ENCODE measurements at places on chromosomes 1 and 21.
A peak's percentile ranks its signal among the peaks of the same experiment; 100 is the strongest.

DNA sequence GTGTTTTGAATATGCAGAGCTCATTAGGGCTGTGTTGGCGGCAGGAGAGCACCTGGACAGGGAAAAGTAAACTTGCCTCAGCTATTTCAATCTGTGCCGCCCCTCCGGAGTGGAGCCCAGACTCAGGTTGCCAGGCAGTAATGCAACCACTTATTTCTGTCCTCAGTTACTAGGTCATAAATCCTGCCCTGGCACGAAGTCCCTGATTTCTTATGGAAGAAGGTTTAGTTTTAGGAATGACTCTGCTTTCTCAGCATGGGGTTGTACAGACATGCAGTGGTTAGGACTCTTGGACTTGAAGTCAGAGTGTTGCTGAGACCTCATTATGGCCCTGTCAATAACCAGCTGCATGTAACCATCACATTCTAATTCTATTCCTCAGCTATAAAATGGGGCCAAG is 98.3 kb upstream of the FGGY start:
- DNase-seq = no peak

- DNase-seq = no peak
Observed at GRCh38 chr1:182955596-182956588, 2.9 kb upstream of the SHCBP1L start.

DNA sequence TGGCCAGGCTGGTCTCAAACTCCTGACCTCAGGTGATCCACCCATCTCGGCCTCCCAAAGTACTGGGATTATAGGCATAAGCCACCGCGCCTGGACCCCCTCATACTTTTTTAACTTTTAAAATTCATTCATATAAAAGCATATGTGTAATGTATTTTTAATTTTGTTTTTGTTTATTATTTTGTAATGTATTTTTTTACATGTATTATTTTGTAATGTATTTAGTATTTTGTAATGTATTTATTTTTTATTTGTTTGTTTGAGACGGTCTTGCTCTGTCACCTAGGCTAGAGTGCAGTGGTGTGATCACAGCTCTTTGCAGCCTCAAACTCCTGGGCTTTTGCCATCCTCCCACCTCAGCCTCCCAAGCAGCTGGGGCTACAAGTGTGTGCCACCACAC is 12.0 kb upstream of the BRWD1 start:
- no peak for DNase-seq

- DNase-seq = no peak
Observed at GRCh38 chr1:64906447-64906846, 59.9 kb downstream of the JAK1 start.

DNA sequence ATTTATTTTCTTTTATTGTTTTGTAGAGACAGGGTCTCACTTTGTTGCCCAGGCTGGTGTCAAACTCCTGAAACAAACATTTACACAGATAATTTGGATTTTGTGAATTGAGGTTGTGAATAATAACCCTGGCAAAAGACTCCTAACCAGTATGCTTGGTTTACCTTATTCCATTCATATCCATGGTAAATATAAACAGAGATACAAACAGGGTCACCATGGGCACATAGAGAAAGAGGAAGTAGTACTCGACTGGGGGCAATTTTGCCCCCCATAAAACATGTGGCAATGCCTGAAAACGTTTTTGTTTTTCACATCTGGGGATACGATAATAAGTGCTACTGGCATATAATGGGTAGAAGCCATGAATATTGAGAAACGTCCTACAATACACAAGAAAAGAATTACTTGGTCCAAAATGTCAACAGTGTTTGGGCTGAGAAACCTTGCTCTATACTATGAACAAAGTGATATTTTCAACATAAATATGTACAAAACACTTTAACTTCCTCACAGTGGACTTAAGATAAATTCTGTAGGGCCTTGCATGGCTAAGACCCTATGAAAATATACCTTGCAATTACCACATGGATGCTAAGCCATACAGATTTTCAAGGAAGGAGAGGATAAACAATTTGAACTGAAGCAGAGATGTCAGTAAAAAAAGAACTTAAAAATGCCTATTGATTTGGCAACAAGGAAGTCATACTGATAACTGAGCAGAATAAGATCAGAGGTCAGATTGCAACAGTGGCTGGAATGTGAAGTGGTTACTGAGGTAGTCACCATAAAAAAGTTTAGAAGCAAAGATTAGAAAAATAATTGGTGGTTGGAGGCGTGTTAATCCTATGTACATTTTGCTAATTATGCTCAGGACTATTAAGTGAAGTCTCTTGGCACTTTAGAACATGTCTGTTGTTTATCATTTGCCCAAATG is 27.4 kb upstream of the ASPM start:
- no peak for DNase-seq

DNA sequence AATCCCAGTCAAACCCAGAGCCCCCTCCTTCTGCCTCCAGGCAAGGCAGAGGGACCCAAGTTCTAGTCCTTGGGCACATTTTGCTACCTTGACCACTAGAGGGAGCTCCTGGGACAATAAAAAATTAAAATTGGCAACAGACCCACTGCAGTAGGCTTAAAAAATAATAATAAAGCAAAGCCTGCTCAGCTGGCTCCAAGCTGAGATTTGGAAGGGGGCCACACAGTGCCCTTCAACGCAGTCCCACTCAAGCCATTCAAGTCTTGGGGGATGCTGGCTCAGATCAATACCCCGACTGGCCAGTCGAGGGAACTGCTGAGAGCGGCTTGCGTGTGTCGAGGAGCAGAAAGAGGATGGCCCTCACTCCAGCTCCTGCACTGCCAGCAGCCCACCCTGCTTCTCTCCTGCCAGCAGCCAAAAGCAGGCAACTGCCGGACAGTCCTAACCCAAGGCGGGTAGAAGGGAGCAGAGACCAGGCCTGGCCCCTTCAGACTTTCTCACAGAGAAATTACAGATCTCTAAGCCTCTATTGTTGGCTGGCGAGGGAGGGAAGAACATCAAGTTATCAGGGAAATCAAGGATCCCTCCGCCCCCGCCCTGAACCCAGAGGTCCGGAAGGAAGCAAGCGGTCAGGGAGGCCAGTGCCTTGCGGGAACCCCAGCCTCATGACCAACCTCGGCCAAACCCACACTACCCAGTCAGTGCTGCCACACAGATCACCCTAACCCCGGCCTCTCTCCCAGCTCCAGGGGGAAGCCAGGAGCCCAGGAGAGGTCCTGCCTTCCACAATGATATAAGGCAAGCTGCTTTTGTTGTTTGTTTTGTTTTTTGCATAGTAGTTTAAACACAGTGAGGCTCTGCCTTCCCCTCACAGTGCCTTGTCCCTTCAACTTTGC is 4.9 kb upstream of the ALDH4A1 start:
- peak; percentile 47 for DNase-seq

GRCh38 chr1:155170806-155171205 is 2.3 kb downstream of the KRTCAP2 start:
- DNase-seq = no peak

DNA sequence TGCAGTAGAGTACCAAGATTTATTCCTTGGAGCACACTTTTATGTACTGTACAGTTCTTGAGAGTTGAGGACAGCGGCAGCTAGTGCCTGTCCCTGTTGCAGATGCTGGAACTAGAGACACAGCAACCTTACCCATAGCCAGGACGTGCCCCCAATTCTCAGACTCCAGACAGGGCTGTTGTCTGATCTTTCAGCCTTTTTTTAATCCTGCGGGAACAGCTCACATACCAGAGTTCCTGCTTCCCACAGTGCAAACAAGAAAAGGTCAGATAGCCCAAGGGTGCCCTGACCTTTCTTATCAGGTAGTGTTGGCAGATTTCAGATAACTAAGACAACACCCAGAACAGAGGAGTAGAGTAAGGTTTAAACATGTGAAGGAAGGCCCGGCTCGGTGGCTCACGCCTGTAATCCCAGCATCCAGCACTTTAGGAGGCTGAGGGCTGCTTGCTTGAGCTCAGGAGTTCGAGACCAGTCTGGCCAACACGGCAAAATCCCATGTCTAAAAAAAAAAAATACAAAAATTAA is 78.5 kb downstream of the DOP1B start:
- DNase-seq = no peak

DNA sequence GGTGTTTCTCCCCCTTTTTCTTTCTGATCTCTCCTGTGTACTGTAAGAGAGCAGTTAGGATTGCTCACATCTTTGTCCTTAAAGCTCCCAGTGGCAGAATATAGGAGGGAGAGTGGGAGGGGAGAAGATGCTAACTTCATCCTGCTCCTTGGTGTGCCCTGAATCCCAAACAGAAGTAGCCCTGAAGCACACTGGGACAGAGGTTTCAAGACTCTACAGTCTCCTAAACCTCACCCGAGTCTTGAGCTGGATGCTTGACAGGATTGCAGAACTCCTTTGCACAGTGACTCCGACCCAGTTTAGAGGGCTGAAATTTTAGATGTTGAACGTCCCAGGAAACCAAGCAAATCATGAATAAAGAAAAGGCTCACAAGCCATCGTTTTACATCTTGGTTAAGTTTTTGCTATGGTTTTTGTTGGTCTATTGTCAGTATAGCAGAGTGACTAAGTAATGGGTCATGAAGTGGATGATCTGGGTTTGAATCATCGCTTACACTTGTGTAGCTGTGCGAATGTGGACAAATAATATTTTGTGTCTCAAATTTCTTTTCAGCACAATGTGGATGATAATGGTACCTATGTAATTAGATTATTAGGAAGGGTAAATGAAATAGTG is 37.5 kb downstream of the XCL2 start:
- DNase-seq = no peak

GRCh38 chr1:44405798-44406736 is 1.0 kb downstream of the RNF220 start:
- no peak for DNase-seq

GRCh38 chr1:52659356-52659755 is 26.4 kb downstream of the SHISAL2A start:
- DNase-seq = no peak

- DNase-seq = no peak
Observed at GRCh38 chr1:184078564-184079249, 27.2 kb downstream of the TSEN15 start.

DNA sequence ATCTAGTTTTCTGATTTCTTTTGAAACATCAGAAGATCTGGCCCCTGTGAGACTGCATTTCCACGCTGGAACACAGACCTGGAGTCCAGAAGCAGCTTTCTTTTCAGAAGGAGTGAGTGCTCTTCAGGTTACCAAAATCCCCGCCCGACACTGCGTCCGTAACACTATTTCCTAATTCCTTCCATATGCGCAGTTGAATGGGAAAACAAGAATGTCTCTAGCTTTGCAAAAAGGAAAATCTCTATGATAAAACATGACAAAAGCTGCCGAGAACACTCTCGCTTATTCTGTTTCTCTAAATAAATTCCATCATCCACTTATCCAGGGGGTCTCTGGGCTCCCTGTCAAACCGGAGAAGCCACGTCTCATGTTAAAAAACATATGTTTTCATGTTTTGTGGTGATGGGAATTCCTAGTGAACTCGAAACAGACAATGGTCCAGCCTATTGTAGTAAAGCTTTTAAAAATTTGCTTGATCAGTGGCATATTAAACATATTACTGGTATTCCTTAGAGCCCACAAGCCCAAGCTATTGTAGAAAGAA is 67.7 kb downstream of the PLD5 start:
- no peak for DNase-seq

- DNase-seq = no peak
Observed at GRCh38 chr1:235113183-235113917, 15.3 kb downstream of the TOMM20 start.

DNA sequence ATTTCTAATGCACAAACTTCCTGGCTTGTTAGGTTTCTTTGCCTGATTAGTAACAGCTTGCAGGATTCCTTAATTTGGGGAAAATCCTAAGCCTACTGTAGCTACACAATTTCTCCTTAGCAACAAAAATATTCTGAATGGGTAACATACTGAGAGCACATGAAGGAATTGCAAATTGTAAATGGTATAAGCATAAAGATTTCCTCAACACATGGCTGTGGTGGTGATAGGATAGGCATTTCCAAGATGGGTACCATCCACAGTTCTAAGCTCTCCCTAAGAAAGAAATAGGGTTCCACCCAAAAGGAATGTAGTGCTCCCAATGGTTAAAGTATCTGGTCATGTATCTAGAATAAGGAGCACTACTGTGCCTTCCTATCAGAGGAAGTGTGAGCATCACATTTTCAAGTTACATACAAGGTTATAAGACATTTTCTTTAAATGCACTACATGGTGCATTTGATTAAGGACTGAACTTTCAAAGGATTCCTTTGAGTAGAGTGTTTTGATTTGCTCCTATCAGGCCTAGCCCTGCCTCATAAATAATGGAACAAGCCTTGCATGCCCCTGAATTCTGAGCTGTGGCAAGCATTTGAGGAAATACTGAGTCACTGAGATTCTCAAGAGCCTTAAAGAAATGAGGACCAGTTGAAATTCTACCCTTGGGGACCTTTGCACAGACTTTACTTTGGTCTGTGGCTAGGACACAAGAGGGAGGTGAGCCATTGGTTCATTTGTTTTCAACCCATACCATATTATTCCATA is 286.4 kb downstream of the PTBP2 start:
- DNase-seq = no peak

GRCh38 chr1:84726593-84727499 is 36.6 kb upstream of the SSX2IP start:
- no peak for DNase-seq

DNA sequence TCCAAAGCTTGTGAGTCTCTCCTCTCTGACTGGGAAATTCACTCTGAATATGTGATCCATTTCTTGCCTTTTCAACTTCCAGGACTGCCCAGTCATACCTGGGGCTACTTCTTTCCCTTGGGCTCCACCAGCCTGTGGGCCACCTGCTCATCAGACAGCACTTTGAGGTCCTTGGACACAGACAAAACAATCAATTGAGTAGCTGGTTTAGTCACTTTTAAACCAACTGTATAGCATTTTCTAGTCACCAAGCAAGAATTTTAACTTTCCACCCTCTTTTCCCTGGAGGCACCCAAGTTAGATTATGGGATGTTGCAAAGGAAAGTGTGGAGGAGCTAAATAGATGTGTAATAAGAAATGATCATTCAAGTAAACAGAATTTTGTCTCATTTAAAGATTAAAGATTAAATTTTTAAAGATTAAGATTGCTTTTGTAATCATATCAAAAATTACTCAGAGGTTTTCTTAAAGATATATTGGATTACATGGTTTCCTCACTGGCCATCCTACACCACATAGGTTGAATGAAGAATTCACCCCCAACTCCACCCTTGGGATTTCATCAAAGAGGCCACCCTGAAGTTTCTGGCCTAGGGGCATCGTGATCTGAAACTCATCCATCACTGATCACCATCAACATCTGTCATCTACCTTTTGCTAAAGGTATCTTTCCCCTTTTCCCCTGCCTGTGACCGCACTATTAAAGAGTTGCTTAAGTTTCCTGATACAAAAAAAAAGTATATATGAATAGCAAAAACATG is 219.2 kb upstream of the NR5A2 start:
- DNase-seq = no peak

- no peak for DNase-seq
Observed at GRCh38 chr1:11682287-11682771, 1.4 kb upstream of the MAD2L2 start.

- DNase-seq = no peak
Observed at GRCh38 chr1:89298461-89298860, 25.8 kb upstream of the GBP5 start.

DNA sequence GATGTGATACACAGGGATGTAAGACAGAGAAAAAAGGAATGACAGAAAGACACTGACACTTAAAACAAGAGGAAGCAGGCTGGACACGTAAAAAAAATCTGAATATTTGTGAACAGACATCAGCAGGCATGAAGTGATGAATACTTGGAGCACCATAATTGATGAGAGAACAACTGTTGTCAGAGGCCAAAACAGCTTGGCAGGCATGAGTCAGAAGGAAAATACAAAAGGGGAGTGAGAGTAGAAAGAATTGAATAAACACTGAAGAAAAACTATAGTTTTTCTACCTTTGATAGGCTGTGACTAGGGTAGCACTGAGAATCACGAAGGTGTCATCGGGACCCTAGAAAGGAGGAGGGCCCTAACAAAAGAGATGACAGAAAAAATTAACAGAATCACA is 21.6 kb upstream of the GUCA2A start:
- DNase-seq = no peak

Measured in effector CD8-positive, alpha-beta T cell (primary cell).